ENCODE measurements at places on chromosomes 7 and 10. TPM values are rescaled to one million over a fixed set of nuclear protein-coding genes. Genes with fewer than 3 reads are reported as not detected.

The GNA12 gene
- 16.5 TPM for total RNA-seq

The HGF gene
- total RNA-seq: 59.0 TPM

The LRGUK gene
- total RNA-seq: 0.09 TPM

The ERVW-1 gene
- total RNA-seq: not detected

The SPDYE5 gene
- not detected for total RNA-seq

The OGDHL gene
- 0.47 TPM for total RNA-seq

The CC2D2B gene
- not detected for total RNA-seq

The EPHB4 gene
- 41.0 TPM for total RNA-seq

The APBB1IP gene
- 1.6 TPM for total RNA-seq

The TMEM213 gene
- total RNA-seq: not detected

The LBX1 gene
- under 0.01 TPM for total RNA-seq

The EGR2 gene
- total RNA-seq: not detected

The SFXN2 gene
- total RNA-seq: 4.3 TPM

The ACTR1A gene
- total RNA-seq: 96.8 TPM

The CALML5 gene
- not detected for total RNA-seq

The FGFR2 gene
- under 0.01 TPM for total RNA-seq

The FAM241B gene
- total RNA-seq: 0.09 TPM

The PRSS1 gene
- total RNA-seq: not detected

The TMEM184A gene
- total RNA-seq: under 0.01 TPM

The BCCIP gene
- 25.7 TPM for total RNA-seq

The TACC2 gene
- total RNA-seq: 2.5 TPM

The UNCX gene
- not detected for total RNA-seq

The MYO3A gene
- total RNA-seq: not detected

Measured in bronchial smooth muscle cell (primary cell).